ENCODE measurements at places on chromosomes 2 and 18. TPM values are rescaled to one million over a fixed set of nuclear protein-coding genes. Genes with fewer than 3 reads are reported as not detected.

- peak; percentile 69 for DNase-seq
These were observed 3.5 kb downstream of the ZCCHC2 start for GRCh38 chr18:62526098-62527025.

The SLC20A1 gene
- 81.9 TPM for total RNA-seq

- DNase-seq = no peak
These were observed 107.6 kb upstream of the MSH6 start for GRCh38 chr2:47675196-47675825.

DNA sequence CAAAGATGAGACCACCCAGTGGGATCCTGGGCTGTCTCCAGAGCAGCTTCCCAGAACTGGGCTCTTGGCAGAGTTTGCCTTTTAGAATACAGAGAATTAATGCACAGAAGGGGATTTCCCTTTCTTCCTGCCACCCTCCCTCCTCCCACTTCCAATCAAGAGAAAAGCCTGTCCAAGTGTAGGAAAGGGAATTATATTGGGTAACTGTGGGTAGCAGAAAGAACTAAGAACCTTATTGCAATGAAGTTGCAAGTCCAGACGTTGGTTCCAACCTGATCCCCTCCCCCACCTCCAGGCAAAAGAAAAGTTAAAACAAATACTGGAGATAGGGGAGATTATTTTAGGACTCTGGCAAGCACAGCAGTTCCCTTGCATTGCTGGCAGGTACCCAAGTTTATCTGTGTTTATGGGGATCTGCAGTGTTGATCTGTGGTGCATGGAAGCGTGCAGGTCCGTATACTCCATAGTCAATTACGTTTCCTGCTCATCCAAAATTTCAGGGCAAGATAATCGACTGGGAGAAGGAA, 114.3 kb downstream of the PRKCE start:
- peak; percentile 48 for DNase-seq

- DNase-seq = no peak
These were observed 46.0 kb downstream of the CCDC195 start for GRCh38 chr2:224670203-224670602.

The CDH2 gene
- total RNA-seq = not detected

DNA sequence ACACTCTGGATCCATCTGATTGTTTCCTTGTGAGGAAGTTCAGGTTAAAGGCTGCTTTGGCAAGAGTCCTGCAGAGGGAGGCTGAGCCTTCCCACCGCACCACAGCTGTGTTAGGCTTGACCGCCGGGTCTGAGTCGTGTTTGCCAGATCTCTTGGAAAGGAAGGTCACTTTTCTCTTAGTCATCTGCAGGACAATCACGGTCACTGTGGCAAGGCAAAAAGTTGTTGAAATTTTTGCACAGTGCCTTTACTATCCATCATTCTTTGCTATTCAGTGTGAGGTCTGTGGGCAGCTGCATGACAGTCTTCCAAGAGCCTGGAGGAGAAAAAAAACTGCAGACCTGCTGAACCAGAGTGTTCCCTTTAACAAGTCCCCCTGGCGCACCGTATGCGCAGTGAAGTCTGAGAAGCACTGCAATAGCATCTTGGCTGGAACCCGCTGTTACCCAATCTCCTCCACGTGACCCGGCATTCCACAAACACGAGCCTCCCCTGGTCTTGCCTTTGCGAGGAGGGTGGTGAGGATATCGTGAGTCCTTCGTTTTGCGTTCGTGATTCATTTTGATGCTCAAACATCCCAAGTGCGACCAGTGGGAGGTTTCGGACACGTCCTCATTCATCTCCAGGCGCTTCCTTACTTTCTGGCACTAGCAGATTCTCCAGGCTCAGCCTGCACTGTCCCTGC, 23.0 kb downstream of the BIN1 start:
- peak; percentile 85 for DNase-seq

Data from G401 (cell line).